AG08395 (cell line): ENCODE measurements at places on chromosomes 4 and X.
A peak's percentile ranks its signal among the peaks of the same experiment; 100 is the strongest.

DNA sequence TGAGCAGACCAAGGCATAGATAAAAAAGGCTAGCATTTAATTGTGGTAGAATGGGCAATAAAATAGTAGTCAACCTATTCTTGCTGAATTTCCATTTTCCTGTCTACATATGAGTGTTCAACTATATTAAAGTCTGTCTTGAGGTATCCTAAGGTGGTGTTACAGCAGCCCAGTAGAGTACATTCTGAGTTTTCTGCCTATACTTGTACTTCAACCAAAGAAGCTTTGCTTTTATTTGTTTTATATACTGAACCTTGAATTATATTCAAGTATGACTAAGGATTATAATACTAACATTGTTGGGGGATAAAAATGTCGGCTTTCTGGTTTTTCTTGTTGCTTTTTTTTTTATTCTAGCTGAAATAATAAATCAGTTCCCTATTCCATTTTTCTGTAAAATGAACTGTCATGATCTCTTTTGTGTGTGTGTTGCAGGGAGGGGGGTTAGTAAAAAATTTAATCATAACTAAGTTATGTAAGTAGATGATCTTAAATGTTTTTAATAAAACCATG, 106.7 kb downstream of the PDLIM5 start:
- DNase-seq: no peak

- no peak for DNase-seq
These were observed 56.6 kb upstream of the PACRGL start for GRCh38 chr4:20643631-20644030.

GRCh38 chrX:153019166-153019565, 25.2 kb upstream of the PNMA5 start:
- DNase-seq: no peak

DNA sequence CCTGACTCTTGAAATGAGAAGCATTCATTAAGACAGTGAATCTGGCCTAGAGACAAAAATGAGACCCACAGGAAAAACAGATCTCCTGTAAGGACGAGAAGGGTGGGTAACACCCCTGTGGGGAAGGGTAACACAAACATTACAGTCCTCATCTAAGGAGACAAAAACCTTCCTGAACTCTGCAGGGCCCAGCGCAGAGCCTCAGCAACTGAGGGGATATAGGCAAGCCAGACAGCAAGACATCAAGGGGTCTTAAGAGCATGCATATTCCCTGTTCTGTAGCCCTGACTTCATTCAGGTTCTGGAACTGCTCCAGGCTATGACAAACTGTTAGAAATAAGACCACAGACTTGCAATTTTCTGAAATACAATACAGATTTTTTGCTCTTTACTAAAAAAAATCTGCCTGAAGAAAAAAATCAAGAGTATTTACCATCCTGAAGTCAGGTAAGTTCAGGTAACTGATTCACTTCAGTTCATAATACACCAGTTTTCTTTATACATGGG, 15.5 kb downstream of the COX18 start:
- no peak for DNase-seq

GRCh38 chr4:147590249-147590920, 26.8 kb upstream of the TMEM184C start:
- DNase-seq: peak; percentile 61

GRCh38 chrX:30304866-30305265, 4.3 kb downstream of the NR0B1 start:
- DNase-seq: no peak

DNA sequence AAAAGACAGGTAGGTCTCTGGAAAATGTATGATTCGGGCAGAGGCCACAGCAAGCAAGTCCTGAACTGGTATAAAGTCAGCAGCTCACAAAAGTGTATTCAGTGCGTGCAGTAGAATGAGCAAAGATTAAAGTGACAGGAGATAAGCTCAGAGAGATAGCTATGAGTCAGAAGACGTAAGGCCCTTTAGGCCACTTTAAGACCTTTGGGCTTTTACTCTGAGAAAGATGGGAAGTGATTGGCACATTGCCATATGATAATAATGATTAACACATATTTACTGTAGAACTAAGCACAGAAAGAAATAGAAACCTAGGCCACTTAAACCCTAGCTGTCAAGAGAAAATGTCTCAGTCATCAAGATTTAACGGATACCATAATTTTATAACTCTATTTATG, 51.7 kb downstream of the TBCK start:
- no peak for DNase-seq

DNA sequence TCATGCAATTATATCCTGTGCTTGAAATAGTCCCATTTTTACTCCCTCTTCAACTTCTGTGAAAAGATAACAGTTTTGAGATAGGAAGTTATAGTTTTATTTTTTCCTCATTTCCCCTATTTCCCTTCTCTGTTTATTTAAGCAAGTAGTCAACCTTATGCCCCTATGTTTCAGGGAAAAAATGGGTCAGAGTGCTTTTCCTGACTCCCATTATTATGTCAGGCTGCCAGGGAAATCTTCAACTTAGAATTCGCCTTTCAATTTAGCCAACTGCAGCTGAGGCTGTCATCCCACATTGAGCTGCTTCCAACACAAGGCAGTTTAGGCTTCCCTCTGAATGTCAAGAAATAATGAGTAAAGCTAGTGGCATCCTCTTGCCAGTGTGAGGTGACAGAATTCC, 42.3 kb downstream of the NXT2 start:
- DNase-seq: no peak

DNA sequence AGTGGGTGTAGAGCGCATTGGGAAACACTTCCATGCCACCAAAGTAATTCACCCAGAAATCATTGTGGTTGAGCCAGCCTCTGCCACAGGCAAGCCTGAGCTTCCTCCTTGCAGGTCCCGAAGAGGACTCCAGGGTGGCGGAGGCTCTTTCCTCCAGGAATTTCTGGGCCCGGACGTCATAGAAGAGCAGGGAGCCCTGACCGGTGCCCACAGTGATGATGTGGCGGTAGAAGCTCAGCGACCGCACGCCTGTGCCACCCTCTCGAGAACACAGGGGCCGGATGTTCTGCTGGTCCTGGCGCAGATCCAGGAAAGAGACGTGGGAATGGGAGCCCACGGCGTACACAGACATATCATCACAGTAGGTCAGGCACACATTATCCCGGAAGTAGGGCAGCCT, 1.3 kb downstream of the DCAF12L1 start:
- DNase-seq: no peak

DNA sequence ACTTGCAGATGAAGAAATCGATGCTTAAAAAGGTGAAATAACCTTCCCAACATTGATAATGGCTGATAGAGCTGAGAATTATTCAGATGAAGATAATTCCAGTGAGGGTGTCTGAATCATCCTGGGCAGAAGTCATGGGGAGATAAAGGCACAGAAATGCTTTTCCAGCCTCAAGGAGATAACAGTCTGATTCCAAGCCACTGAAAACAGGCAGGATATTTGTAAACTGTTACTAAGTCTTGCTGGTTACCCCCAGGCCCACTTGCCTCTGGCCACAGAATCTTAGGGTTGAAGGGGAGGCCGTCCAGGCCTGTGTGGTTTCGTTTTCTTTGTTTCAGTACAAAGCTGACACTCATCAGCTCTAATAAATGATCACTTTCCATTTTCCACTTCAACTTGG, 158.5 kb downstream of the SH3KBP1 start:
- DNase-seq: no peak

- no peak for DNase-seq
These were observed 106.1 kb downstream of the IRF2 start for GRCh38 chr4:184368290-184368689.

GRCh38 chrX:3520458-3520857, 174.0 kb upstream of the MXRA5 start:
- no peak for DNase-seq

GRCh38 chr4:95929448-95930064, 89.7 kb downstream of the PDHA2 start:
- DNase-seq: no peak

DNA sequence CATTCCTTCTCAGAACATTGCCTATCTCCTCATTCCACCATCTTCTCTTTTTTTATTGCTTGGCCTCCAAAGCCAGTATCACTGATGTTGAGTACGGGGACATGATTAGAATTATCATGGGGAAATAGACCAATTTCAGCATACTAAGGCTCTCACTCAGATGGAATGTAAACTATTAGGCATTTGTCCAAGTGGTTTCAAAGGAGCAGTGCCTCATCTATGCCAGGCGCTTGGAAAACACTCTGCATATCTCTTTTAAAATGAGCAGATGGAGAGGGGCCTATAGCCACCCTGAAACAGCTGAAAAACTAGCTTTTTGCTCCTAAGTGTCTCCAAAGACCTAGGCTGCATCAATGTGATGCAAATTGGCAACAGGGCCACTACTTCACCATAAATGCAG, 150.8 kb upstream of the DIPK2B start:
- DNase-seq: peak; percentile 61

- DNase-seq: peak; percentile 58
These were observed 12.4 kb downstream of the YIPF6 start for GRCh38 chrX:68511255-68511654.

DNA sequence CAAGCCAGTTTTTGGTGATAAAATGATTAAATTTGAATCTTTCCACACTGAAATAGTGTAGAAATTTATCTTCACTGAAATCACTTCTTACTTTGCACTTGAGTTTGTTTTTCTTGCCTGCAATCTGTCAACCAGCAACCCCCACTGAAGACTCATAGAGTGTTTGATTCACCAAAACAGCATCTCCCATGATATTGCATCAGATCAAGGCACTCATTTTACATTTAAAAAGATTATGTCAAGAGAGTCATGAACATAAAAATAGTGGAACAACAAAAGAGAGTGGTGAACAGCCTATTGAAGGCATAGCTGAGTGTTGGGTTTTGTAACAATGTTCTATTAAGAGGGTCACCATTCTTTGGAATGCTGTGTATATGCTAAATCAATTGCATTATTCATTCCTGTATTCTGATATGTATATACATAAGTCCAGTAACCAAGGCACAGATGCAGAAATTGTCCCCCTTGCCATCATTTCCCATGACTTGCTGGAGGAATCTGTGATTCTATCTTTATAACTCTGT, 1934.9 kb downstream of the ARAP2 start:
- no peak for DNase-seq
